ENCODE measurements at places on chromosomes 6 and 20.
A peak's percentile ranks its signal among the peaks of the same experiment; 100 is the strongest.

DNA sequence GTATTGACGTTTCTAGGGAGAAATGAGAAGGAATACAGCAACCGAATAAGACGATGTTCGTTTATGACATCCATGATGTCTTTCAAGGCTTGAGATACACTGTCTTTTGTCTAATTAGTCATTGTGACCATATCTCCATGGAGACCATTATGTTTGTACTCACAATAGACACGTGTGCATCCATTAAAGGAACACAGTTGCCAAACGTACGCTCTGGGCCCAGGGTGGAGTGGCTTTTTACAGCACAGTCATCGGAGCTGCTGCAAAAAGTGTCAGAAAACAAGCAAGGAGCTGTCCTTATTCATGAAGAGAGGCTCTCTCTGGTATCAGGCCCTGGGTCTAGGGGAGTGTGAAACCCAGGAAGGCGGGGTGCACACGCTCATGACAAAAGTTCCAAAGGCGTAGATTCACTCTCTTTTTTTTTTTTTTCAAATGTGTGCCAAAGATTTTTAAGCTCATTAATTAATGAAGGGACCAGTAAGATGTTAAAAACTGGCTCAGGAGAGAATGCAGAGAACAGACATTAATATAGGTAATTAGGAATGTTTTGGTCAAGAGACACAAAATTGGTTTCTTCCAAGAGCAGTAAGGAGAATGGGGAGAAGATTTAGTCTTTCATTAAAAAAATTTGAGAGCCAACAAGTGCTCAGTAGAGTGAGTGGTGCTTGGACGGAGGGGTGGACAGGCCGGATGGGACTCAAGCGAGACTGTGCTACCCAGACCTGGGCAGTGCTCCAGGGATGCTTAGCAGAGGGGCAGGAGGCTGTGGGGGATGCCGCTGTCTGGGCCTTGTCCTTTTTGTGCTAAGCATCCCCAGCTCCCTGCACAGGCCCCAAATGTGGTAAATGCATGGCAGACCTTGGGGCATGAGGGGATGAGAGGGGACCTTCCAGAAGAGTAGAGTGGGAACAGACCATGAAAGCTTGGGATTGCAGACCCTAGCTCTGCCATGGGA is 34.9 kb upstream of the GTSF1L start:
- no peak for DNase-seq

DNA sequence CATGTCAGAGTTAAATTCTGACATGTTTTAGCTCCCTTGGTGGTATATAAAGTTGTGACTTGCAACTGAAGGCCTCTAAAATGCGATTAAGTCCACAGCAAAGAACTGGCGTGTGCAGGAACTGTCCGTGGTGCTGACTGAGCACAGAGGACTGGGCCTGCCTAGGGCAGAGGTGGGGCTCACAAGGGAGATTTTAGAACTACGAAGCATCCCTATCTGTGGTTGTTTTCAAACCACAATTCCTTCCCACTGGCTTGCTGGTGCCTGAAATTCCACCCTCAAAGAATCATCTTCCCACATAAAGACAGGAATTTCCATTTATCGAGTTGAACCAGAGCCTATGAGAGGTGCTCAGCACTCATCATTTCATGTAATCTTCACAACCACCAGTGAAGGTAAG is 30.1 kb downstream of the RIMS4 start:
- DNase-seq = peak; percentile 8

DNA sequence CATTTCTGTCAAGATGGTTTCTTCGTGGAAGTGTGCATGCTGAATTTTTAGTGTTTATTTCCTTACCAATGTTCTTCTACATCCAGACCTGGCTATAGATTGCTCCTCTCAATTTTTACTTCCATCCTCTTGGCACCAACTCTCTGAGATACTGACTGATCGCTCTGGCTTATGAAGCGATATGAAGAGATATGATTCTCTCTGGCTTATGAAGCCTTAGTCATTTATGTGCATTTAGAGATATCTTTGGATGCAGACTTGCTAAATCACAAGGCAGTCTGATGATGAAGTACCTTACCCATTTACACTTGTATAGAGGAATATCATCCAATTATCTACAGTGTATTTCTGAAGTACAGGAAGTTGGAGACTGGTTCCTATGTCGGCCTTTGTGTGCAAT is 295.4 kb upstream of the STXBP5 start:
- no peak for DNase-seq

- DNase-seq = no peak
Measured at GRCh38 chr6:84007871-84008270, 25.7 kb upstream of the MRAP2 start.

DNA sequence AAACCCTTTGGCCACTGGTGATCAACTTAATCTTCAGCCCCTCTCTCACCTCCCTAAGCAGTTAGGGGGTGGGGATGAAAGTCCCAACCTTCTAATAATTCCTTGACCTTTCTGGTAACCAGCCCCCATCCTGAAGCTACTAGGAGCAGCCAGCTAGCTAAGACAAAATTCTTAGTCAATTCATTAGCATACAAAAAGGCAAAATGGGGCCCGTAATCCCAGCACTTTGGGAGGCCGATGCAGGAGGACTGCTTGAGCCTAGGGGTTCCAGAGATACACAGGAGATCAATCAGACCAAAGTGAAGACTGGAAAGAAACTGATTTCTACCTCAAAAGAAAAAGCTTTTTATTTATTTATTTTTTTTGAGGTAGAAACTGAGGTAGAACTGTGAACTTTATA is 1.8 kb downstream of the ASCC3 start:
- no peak for DNase-seq

GRCh38 chr6:24610672-24611071 is 35.3 kb downstream of the KIAA0319 start:
- no peak for DNase-seq

DNA sequence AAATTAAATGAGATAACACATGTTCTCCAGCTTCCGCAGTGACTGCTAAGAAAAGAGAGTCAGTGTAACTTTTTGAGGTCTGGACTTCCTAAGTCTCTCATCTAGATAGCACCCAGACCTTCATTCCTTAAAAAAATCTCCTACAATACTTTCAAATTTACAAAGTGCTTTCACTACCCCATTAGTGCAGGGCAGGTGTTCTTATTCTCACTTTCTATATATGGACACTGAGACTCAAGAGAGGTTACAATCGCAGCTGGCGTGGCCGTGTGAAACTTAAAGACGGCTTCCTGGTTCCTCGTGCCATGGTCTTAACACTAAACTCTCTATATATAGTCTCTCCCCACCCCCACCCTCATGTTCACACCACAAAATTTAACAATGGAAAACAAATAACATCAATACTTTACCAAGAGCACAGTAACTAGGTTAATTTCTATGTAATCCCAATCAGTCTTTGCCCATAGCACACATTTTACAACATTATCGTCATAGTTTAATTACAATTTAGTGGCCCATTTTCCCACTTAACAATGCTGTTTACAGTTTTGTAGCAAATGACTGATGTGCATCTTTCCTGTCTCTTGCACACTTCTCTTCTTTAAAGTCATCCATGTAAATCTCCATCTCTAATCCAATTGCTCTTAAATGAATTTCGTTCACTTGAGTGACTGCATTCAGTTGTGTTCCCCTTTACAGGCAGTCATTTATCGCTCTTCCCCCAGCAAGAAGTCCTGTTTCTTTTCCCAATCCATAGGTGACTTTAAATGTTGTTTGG is 78.8 kb upstream of the ARID1B start:
- no peak for DNase-seq

DNA sequence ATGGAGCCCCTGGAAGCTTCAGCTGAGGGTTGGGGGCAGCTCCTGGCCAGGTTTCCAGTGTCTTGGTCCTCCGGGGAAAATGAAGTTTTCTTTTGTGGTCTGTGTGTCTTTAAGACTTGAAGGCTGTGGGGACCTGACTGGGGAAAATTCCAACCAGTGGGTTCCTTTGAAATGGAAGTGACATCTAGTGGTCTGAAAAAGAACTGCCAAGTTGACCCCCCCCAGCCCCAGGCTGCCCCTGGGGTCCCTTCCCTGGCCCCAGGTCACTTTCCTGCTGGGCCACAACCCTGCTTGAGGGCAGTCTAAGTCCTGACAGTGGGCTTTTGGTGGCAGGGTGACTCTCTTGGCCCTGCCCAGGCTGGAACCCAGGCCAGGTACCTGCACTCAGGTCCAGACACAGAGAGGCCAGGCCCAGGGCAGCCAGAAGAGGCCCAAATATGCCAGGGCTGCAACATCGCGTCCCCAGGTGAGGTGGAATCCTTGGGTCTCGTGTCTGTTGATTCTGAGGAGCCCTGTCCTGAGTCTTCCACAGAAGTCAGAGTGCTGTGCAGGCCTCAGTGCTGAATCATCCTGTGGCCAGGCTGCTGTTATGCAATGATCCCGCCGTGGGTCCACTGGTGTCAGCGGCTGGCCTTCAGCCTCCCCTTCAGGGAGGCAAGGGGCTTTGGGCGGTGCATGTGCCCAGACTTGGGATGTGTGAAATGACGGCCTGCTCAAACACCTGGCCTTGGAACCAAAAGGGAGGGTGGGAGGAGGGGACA is 68.4 kb downstream of the VEGFA start:
- peak; percentile 37 for DNase-seq

DNA sequence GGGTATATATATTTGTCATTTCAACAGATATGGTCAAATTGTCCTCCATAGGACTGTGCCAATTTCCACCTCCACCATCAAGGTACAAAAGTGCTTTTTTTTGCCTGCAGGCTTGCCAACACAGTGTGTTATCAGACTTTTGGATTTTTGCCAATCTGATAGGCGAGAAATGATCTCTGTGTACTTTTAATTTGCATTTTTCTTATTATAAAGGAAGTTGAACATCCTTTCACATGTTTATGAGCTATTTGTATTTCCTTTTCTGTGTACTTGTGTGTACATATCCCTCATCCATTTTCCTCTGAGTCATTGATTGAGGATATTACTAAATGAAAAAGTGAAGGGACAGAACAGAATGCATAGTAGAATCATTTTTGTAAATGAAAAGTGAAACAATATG is 39.0 kb upstream of the PTPN1 start:
- DNase-seq = no peak

GRCh38 chr6:121436960-121437850 is 1.8 kb downstream of the GJA1 start:
- peak; percentile 16 for DNase-seq

DNA sequence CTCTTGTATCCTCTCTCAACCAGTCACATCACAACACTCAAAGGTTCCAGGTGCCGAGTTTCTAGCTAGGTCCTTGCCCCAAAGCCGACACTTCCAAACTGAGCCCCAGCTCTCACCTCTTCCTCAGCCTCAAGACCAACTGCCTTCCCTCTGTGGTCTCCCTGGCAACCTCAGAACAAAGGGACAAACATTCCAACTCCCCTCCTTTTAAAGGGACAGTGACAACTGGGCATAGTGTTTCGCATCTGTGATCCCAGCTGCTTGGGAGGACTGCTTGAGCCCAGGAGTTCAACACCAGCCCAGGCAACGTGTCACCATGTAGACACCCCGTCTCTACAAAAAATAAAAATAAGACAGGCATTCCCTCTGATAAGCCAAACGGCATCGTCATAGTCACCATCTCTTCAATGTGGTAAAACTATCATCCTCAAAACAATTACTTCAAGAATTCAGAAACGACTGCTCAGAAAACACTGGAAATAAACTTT is 11.3 kb downstream of the DIDO1 start:
- DNase-seq = no peak

GRCh38 chr6:42556462-42556861 is 7.4 kb upstream of the UBR2 start:
- no peak for DNase-seq

GRCh38 chr6:3986241-3986640 is 92.7 kb downstream of the FAM217A start:
- no peak for DNase-seq

- DNase-seq = peak; percentile 86
Measured at GRCh38 chr20:39849664-39850063, 839.4 kb downstream of the MAFB start.

GRCh38 chr20:13455713-13456112 is 183.0 kb downstream of the TASP1 start:
- DNase-seq = no peak

DNA sequence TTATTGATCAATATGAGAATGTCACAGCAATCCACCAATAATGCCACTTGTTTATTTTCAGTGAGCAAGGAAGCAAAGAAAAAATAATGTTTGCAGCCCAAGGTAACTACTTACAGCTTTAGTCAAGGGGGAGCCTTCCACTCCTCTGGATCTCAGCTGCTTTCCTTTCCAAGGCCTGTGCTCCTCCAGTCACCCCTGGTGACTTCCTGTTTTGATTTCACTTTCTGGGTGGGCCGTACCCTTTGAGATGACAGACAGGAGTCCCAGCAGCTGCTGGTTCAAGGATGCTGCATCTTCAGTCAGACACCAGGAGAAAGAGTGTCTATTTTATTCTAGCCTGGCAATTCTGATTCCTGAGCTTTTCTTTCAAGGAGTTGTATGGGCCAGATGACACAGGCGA is 5.6 kb upstream of the VNN2 start:
- DNase-seq = no peak

- DNase-seq = no peak
Measured at GRCh38 chr6:102581378-102582124, 1188.0 kb downstream of the GRIK2 start.

GRCh38 chr6:16254535-16254934 is 16.1 kb downstream of the GMPR start:
- no peak for DNase-seq

- DNase-seq = no peak
Measured at GRCh38 chr20:43191946-43192863, 2.5 kb upstream of the PTPRT start.

GRCh38 chr6:29442719-29443118 is 3.6 kb downstream of the OR10C1 start:
- DNase-seq = no peak

DNA sequence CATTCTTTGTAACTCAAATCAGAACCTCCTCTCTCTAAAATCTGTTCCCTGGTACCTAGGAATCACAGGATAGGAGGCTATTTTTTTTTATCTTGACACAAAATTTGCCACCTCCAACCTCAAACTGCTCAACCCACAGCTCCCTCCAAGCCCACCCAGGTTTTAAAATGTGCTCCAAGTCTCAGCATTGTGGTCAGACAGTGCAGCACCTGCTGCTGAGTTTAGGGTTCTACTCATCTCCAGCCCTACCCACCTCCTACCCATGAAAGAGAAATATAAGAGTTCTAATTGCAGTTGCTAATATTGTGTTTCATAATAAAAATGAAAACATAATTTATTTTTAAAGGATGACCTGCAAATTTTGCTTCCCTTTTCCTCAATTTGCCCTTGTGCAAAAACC is 496.5 kb downstream of the MAFB start:
- DNase-seq = no peak

- DNase-seq = no peak
Measured at GRCh38 chr20:1203630-1204029, 376 bp downstream of the C20orf202 start.

- no peak for DNase-seq
Measured at GRCh38 chr20:37804584-37805566, 98.1 kb upstream of the VSTM2L start.

DNA sequence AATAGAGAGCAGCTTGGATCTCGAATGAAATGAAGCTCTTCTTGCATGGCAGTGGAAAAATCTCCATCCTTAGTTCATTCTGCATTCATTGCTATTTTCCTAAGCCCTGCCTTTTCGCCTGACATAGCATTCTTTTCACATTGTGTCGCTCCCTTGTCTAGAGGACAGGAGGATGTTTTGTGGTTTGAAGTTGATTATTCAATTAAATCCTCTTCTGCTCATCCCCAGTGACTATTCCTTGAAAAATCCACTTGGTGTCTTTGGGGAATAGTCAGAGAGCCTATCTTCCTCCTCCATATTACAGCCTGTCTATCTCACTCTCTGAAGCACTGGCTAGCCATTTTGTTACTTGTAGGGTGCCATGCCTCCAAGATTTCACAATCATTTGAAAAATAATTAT is 161.2 kb downstream of the KLHL32 start:
- DNase-seq = no peak
